Daoy (cell line): ENCODE measurements at places on chromosomes 3 and 15.

GRCh38 chr3:167559924-167560323, 86.1 kb upstream of the SERPINI2 start:
- no peak for DNase-seq

GRCh38 chr3:86740751-86741150, 250.2 kb downstream of the VGLL3 start:
- no peak for DNase-seq

DNA sequence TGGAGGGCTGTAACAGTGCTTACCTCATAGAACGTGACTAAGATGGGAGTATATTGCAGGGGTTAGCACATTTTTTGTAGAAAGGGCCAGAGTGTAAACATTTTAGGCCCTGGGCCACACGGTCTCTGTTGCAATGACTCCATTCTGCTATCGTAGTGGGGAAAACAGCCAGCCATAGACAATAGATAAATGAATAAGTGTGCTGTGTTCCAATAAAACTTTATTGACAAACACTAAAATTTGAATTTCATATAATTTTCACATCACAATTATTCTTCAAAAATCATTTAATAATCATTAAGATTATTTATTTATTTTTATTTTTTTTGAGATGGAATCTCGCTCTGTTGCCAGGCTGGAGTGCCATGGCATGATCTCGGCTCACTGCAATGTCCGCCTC, 478.6 kb downstream of the SHQ1 start:
- no peak for DNase-seq

- no peak for DNase-seq
Measured at GRCh38 chr3:8954938-8955763, 8.1 kb downstream of the RAD18 start.

DNA sequence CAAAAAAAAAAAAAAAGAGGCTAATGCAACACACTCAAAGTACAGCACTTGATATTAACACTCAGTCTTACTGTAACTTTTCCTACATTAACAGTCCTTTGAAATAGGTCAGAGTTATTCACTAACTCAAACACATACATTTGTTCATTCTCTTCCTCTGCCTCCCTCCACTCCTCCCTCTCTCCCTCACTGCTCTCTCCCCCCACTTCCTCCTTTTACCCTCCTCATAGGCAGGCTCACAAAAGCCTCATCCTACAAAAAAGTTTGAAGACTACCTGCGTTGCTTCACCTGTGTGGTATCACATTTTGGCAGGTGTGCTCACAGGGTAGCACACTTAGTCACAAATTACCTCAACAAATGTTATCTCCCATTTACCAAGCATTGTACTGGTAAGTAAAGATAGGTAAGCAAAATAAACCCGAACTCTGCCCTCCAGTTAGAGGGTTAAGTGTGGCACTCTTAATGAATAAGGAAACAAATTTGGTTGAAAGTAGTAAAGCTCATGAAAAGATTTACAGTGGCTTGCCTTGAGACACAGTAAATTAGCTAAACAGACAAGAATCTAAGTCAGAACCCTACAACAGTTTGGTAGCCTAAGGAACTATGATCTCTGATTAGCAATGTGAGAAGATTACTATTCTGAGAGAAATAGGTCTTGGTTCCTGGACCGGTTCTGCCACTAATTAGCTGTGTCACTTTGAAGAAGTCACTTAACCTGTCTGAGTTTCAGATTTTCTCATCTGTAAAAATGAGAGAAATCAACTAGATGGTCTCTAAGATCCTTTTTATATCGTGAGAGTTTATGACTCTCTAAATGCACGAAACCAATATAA, 151.0 kb upstream of the MLF1 start:
- no peak for DNase-seq

- no peak for DNase-seq
Measured at GRCh38 chr15:100812802-100813201, 66.8 kb upstream of the ALDH1A3 start.

DNA sequence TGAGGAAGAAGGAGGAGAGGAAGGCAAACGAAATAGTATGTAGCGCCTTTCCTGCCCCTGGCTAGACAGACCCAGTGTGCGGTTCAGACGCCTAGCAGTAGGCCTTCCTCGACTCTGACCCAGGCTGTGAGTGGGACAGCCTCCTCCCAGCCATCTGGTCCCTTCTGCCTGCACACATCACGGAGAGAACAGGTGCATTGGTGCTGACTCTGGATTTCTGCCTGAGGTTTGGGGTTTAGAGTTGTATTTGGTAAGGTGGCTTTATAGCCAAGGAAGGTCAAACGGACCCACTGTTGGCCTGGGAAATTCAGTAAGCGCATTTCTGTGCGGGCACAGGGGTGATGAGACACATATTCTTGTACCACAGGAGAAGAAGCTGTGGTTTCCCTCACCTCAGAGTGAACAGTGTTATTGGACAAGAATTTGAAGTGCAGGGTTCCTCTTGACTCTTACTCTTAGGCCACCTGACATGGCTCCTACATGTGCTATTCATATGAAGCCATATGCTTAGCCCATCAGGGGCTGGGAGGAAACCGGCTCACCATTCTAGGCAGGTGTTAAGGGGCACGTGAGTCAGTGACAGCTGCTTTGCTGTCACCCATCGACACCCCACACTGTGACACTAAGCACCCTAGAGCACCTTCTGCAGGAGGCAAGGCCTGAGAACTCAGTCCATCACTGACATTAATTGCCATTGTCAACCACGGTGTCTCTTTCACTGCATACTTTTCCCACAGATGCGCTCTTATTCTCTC, 143.3 kb downstream of the CHDH start:
- DNase-seq: no peak

DNA sequence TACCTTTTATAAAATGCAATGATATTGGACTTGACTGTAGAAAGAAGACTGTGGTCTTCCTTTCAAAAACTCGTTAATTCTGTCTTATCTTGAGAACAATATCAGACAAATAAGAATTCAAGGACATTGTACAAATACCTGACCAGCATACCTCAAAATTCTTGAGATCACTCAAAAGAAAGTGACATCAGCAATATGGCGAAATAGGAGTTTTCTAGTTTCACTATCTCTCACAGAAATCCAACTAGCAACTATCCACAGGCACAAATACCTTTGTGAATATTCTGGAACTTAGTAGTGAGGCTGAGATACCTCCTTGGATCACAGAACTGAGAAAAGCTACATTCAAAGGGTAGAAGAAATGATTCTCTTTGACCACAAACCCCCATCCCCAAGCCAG, 419.7 kb downstream of the ZNF385D start:
- DNase-seq: no peak

DNA sequence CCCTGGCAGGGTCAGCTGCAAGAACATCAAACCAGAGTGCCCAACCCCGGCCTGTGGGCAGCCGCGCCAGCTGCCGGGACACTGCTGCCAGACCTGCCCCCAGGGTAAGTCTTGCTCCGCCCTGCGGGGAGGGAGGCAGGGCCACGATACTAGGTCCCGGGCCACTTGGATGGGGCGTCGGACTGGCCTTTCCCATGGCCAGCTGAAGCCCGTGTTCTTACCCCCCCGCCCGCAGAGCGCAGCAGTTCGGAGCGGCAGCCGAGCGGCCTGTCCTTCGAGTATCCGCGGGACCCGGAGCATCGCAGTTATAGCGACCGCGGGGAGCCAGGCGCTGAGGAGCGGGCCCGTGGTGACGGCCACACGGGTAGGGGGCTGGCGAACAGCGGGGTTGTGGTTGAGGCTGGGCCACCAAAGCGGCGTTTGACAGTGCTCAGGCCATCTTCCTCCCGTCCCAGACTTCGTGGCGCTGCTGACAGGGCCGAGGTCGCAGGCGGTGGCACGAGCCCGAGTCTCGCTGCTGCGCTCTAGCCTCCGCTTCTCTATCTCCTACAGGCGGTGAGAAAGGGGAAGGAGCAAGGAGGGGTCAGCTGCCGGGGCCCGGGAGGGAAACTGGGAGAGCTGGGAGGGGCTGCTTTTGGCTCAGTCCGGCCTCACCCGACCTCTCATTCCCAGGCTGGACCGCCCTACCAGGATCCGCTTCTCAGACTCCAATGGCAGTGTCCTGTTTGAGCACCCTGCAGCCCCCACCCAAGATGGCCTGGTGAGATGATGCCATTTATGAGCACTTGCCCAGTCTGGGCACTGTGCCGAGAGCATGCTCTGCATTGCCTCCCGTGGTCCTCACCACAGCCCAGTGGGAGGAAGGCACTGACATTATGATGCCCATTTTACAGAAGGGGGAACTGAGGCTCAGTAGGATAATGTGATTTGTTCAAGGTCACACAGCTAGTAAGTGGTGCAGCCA, 1.7 kb downstream of the CHRD start:
- no peak for DNase-seq

- DNase-seq: no peak
Measured at GRCh38 chr3:117303443-117303842, 593.9 kb downstream of the TUSC7 start.

- no peak for DNase-seq
Measured at GRCh38 chr3:14199641-14200040, 21.0 kb downstream of the LSM3 start.
